ENCODE measurements at places on chromosomes 3 and 15.

GRCh38 chr3:48187301-48187578 is 977 bp downstream of the CDC25A start:
- DNase-seq, result no peak

- DNase-seq, result no peak
Observed at GRCh38 chr15:34266751-34267150, 41.9 kb downstream of the EMC4 start.

- no peak for DNase-seq
Observed at GRCh38 chr15:74228723-74229081, 7.4 kb upstream of the CCDC33 start.

DNA sequence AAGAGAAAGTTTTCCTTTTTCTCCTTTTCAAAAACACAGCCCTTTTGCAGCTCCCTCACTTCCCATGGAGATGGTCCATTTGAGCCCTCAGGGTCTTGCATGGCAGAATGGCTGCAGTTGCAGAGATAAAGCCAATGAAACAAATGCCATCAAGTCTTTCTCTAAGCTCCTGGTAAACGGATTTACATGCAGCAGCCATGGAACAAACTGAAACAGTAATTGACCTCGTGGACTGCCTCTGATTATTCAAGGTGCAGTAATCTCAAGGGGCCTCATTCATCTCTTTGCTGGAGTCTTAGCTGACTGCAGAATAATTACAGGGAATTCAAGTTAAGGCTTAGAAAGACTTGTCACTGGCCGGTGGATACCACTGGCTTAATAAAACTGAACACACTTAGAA is 125.1 kb downstream of the SQOR start:
- no peak for DNase-seq

DNA sequence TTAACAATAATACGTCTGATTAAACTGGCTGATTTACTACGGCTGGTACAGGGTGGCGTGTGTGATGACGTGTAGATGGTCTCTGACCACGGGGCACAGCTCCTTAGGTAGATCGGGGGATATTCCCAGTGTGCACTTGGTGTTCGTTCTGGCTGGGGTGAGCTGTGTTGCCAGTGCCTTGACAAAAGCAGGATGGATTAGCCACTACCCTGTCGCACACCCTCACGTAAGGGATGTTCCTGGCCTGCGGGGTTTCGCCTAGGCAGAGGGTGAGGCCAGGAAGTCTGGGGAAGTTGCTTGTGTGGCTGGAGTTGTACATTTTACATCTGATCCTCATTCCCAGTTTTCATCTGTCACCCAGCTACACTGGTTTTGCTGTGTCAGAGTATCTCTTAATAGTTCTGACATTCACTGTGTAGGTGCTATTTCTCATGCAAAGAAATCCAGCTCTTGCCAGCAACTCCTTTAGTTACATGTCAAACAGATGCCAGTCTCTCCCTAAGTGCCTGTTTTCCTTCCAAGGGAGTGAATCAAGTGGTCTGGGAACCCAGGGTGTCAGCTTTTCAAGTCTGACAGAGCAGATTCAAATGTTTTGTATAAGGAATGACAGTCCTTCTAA is 66.1 kb upstream of the CCR4 start:
- no peak for DNase-seq

GRCh38 chr15:78689626-78690025 is 48.6 kb upstream of the CHRNB4 start:
- no peak for DNase-seq

- no peak for DNase-seq
Observed at GRCh38 chr3:195097331-195098255, 173.4 kb downstream of the XXYLT1 start.

DNA sequence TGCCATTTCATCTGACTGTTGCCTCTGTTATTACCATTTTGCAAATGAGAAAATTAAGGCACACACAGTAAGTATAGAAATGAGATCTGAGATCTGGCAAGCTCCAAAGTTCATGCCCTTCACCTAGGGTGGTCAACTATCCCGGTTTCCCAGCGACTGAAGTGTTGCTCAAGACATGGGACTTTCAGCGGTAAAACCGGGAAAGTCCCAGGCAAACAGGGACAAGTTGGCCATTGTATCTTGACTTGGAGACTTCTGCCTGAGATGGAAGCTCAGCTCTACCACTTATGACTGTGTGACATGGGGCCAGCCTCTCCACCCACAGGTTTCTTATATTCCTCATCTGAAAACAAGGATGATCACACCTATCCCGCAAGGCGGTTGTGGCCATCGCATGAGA is 55.6 kb upstream of the TPM1 start:
- no peak for DNase-seq

- DNase-seq, result no peak
Observed at GRCh38 chr3:55780913-55781312, 293.8 kb upstream of the WNT5A start.

GRCh38 chr3:12294885-12295580 is 6.2 kb downstream of the PPARG start:
- DNase-seq, result no peak

DNA sequence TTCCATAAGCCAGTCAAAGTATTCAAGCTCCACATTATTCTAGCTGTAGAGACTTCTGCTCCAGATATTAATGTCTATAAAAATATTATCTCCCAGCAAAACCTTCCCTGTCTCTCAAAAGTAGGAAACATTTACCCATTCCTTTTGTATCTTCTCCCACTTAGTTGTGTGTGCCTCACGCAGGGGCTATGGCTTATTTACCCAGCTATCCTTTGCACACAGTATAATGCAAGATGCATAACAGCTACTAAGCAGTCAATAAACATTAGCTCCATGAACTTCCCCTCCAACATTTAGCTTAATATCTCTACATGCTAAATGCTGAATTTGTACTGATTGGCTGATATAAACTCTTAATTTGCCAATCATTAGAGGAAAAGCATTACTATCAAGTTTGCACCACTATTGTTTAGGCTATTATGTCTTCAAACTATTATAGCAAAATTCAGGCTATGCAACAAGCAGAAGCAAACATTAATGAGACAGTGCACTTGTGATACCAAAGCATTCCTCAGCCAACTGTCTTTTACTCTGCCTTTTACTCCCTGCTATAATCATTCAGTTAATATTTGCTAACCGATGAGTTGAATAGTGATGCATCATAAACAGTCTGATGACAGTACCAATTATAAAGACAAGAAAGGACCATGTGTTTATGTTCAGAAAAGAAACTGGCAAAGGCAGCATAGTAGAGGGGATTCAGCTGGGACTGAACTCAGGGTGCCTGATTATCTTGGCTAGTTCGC is 81.2 kb downstream of the PLCH1 start:
- DNase-seq, result no peak

DNA sequence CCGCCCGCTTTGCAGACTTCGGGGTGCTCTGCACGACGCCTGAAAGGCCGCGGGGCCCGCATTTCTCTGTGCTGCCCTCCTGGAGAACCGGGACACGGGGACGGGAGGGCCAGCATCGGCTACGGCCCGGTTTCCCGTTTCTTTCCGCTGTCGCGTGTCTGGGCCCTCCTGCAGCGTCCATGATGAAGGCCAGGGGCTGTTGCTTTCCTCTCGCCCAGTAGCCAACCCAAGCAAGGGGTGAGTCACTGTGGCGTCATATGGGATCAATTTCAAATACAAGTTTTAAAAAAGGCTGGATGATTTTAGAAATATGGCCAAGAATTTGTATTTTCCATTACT is 435 bp downstream of the SLC35G2 start:
- peak; percentile 47 for DNase-seq

GRCh38 chr3:184637705-184638104 is 74.2 kb downstream of the MAGEF1 start:
- no peak for DNase-seq

GRCh38 chr3:150049317-150049716 is 78.6 kb upstream of the PFN2 start:
- DNase-seq, result no peak

- DNase-seq, result no peak
Observed at GRCh38 chr15:25058080-25058785, 103.4 kb downstream of the SNRPN start.

DNA sequence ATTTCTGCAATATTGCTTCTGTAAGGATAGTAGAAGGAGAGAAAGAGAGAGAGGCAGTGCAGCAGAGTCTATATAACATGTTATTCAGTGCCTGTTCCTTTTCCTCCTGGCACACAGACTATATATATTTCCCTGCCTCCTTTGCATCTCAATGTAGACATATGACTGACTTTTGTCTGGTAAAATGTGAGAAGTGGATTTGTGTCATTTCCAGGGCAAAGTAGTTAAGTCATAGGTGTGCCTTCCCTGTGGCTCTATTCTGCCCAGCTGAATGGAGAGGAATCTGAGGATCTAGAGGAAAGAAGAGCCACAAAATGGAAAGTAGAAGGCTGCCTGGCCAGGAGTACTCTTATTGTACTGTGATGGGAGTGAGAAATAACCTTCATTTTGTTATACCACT is 54.6 kb upstream of the CADPS start:
- DNase-seq, result no peak

DNA sequence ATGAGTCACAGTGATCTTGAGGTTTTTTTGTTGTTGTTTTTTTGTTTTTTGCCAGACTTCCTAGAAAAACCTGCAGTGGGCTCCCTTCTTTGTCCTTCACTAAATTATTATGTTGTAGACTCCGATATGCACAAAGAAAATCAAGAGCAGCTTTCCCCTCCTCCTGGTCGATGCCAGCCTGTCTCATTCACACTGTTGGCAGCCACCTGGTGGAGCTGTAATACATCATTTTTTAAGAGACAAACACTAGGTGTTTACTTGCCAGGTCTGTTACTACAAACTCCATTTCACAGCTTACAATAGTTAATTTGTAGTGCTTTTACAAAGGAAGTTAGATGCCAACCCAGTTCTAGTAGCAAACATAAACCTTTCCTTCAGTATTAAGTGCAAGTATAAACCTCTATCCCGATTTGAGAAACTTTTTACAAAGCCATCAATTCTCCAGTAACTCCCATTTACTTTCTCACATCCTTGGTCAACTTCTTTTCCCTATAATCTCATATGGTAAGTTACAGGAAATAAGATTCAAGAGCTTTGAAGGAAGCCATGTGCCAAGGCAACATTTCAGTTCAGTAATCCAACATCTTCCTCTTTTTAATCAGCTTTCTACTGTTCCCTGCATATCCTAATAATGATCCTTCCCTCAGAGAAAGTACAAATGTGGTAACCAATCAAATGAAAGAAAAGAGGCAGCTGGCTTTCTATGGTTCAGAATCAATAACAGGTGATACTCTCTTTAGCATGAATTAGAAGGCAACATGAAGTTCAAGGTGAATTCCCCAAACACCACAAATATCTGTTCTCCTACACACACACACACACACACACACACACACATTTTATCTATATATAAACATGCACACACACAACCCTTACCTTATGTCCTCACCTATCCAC is 14.0 kb downstream of the AAGAB start:
- peak; percentile 13 for DNase-seq

DNA sequence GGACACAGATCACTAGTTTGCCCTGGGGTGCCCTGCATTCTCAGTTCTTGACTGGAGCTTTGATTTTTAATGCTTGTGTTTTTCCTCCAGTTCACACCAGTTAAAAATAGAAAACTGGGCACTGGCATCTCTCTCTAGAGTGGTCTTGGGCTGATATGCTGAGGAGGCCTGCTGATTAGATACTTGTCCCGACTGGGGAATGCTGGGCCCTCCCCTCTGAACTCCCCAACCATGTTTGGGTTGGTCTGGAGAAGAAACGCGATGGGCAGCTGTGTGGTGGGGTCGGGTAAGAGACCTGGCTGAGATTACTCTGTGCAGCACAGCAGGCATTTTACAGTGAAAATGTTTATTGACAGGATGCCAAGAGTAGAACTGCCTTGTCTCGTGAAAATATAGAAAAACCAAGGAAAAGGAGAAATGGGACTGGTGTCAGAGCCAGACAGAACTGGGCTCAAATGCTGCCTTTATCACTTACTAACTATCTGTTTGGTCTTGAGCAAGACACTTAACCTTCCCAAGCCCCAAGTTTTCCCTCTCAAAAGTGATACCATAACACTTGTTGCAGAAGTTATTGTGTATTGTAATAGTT is 1.6 kb upstream of the ACTC1 start:
- DNase-seq, result no peak

DNA sequence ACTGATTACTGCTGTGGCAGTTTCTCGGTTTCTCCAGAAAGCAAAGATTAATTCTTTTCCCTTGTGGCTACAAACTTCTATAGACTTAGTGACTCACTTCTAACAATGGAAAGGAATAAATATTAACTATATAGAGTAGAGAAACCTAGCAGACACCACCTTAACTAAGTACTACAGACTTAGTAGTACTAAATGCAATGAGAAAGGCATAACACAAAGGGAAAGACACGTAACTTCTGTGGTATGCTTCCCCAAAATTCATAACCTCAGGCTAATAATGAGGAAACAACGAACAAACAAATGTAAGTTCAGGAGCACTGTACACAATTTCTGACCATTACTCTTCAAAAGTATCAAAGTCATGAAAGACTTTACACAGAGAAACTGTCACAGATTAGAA is 31.2 kb downstream of the ATG3 start:
- DNase-seq, result no peak

GRCh38 chr3:48140336-48140757 is 47.9 kb downstream of the CDC25A start:
- DNase-seq, result no peak

GRCh38 chr3:66996696-66997095 is 1.4 kb upstream of the KBTBD8 start:
- no peak for DNase-seq

DNA sequence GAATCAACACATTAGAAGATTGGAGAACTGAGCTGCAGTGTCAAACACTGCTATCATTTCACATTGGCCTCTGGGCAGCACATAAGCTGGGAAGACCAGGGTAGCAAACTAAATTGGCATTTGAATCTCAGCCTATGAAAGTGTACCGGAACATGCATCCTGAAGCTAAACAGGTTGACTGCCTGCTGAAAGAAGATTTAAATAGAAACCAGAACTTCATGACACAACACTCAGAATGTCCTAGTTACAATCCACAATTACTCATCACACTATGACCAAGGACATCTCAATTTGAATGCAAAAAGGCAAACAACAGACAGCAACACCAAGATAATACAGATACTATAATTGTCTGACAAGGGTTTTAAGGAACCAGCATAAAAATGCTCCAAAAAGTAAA is 26.2 kb downstream of the TM2D3 start:
- DNase-seq, result no peak

GRCh38 chr3:16247282-16248061 is 17.3 kb downstream of the DPH3 start:
- peak; percentile 84 for DNase-seq

DNA sequence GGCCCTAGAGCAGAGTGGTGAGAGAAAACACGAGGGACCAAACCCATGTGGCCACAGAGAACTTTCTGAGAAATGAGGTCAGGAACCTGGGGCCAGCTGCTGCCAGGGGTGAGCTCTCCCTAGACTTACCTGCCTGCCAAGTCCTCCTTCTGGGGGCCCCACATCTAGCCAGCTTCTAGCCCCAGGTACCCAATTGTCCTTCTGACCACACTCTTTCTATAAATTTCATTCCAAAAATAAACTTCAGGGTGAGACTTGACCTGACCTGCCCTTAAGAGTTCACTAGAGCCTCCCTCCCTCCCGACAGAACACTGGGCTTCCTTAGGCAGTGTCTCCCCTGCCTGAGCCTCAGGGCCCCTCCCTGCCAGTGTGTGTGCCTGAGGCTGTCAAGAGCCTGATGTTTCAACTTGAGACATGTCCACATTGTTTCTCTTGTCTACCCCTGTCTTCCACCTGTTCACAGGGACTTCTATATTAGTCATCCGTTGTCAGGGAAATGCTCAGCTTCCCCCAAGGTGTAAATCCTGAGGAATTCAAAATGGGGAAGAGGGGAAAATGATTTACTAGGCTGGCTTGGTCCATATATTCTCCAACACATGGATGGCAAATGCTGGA is 312.8 kb upstream of the TLE3 start:
- no peak for DNase-seq

Measured in activated CD4-positive, alpha-beta T cell treated with anti-CD3 and anti-CD28 coated beads for 48 hours (primary cell).